GM12864 (cell line): ENCODE measurements at places on chromosomes 6 and 20.
A peak's percentile ranks its signal among the peaks of the same experiment; 100 is the strongest.

GRCh38 chr20:37357481-37358365 is 11.8 kb downstream of the SRC start:
- no peak for DNase-seq

- no peak for DNase-seq
Observed at GRCh38 chr6:37727996-37728395, 30.3 kb upstream of the MDGA1 start.

DNA sequence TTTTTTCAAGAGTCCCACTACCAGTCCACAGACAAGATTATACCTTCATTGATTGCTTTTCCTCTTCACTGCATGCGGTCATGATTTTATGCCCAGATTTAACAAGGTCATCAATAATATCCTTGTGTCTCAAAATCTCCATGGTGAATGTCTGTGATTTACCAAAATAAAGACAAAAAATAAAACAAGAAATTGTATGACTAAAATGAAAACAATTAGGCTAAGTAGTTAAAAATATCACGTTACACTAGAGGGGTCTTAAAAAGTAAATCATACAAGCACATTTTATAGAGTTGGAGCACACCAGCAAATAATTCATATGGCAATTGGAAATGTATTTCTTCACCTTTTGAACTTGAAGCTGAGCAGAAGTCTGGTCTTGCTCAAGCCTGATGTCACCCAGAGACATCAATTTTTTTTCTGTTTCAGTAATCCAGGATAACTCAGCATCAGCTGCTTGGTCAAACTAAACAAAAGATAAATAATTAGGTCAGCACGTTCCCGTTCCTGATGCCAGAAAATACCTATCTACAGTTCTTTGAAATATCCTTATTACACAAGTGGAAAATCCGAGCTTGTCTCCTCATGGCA is 125.4 kb downstream of the DST start:
- no peak for DNase-seq

DNA sequence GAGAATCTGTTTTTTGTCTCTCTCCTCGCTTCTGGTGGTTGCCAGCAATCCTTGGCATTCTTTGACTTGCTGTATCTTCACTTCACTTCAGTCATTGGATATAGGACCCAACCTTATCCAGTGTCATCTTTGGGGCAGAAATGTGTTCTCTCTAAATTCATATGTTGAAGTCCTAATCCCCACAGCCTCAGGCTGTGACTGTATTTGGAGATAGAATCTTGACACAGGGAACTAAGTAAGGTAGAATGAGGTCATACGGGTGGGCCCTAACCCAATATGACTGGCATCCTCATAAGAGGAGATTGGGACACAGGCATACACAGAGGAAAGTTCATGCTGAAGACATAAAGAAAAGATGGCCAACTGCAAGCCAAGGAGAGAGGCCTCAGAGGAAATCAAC is 51.9 kb upstream of the TPD52L1 start:
- DNase-seq, result no peak

GRCh38 chr6:89267918-89268317 is 47.2 kb downstream of the GABRR2 start:
- no peak for DNase-seq

- no peak for DNase-seq
Observed at GRCh38 chr20:41748051-41748450, 129.9 kb upstream of the CHD6 start.

GRCh38 chr20:13102237-13102636 is 93.5 kb downstream of the SPTLC3 start:
- DNase-seq, result no peak

- DNase-seq, result peak; percentile 73
Observed at GRCh38 chr20:25058051-25058846, at the start of gene ACSS1. Gene ACSS1 (minus strand): TSS chr20:25058139. CDS start chr20:25058102, 37 bp downstream.

DNA sequence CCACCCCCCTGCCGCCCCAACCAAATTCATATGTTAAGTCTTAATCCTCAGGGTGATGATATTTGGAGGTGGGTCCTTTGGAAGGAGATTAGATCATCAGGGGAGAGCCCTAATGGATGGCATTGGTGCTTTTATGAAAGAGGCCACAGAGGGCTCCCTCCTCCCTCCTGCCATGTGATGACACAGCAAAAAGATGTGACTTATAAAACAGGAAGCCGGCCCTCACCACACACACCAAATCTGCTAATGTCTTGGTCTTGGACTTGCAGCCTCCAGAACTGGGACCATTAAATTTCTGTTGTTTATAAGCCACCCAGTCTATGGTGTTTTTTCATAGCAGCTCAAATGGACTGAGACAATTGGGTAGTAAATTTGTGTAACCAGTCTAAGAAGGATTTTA is 176.3 kb downstream of the ADGRG6 start:
- DNase-seq, result no peak

DNA sequence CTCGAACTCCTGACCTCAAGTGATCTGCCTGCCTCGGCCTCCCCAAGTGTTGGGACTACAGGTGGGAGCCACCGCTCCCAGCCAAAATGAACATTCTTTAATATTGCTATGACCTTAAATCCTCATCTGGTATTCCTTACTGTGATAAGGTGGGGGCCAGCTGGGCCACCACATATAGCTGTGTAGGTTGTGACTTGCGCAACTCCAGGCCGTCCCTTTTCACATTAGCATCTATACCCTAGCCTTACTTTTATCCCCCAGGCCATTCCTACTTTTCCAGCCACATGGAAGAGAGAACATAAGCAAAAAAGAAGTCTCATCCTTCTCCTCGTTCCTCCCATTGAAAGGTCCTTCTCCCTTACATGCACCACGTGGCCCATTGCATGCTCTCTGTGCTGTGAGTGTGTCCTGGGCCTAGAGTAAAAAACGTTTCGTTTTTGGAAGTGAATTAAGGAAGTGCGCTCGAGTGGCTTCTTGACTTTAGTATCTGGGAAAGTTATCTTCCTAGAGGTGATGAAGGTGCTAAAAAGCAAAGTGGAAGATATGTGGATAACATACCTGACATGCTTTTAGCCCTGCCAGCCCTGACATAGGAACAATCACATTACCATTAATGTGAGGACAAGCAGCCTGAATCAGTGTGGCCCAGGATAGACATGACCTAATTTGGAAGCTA is 56.8 kb upstream of the KIF13A start:
- no peak for DNase-seq

GRCh38 chr6:10746915-10747250 is 722 bp upstream of the TMEM14B start:
- no peak for DNase-seq

DNA sequence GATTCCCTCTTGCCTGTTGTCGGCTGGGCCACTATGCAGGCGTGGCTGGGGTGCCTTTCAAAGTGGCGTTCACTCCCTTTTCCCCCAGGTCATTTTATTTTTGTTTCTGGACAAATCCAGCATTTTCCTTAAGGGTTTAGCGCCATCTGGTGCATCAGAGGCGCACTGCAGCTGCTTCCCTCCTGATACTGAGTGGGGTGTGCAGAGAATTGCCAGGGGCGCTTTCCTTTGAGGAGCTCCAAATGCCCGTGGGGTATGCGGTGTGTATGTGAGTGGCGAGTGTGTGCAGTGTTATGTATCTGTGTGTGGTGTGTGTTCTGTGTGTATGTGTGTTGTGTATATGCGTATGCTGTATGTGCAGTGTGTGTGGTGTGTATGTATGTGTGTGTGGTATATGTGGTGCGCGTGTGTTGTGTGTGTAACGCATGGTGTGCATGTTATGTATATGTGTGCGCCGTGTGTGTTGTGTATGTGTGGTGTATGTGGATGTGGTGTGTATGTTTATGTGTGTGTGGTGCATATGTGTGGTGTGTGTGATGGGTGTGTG is 100.1 kb upstream of the AGPAT4 start:
- no peak for DNase-seq

GRCh38 chr6:25354078-25354932 is 75.1 kb downstream of the CARMIL1 start:
- no peak for DNase-seq

DNA sequence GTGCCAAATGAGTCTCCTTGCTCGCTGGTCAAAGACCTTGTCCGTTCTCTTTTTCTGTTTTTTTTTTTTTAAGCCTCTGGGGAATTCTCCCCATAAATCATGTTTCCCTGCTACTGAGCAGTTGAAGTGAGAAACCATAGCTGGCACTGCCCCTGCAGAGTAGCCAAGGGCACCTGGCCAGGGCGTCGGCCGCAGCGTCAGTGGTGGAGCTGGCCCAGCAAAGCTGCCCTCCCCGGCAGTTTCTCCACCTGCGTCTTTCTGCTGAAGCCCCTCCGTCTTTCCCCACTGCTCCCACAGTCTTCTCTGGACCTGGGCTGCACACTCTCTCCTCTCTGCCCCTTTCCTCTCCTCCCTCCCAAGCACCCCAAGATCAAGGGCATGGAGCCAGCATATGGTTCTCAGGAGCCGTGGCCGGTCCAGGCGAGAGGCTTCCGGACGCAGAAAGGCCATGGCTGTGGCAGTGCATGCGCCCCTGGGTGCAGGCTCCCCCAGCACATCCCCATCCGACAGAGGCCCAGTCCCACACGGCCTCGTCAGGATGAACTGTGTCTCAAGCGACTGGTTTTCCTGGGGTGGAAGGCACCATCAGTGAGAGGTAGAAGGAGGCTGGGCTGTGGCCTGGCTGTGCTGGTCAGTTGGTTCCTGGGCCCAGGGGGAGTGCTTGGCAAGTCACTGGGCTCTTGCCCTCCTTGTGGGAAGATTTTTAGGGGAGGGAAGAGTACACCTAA is 218.1 kb downstream of the ERMARD start:
- no peak for DNase-seq

DNA sequence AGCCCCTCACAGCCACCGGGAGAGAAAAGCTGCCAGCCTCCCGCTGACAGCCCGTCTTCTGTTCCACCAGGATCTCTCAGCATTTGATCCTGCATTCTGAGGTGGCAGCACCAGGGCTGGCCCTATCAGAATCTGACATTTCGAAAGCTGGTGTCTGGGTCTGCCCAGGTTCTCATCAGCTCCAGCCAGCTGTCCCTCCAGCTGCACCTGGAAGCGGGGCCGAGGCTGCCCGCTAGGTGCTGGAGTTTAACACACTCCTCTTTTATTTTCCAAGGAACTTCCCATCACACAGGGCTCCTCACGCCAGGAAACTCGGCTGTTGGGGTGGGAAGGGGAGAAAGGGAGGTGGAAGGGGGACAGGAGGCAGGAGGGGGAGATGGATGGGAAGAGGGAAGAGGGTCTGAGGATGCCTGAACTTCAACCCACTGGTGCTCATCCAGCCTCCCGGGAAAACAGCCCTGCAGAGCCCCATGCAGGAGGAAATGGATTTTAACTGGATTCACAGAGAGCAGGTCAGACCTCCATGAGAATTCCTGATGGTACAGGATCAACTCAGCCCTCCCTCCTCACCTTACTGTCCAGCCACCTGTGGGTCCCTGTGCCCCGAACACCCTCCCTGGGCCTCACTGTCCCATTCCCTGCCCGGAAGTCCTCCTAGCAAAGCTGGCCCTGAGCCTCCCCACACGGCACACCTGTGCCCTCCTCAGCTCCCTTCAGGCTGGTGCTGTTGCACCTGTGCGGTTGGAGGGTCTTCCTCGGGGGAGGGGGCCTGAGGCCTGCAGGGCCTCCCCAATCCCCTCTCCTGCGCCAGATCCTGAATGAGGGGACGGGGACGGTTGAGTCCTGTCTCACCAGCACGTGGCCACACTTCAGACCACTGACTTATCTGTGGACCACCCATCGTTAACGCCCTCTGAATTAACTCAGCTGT is 3.9 kb upstream of the LSM14B start:
- no peak for DNase-seq

DNA sequence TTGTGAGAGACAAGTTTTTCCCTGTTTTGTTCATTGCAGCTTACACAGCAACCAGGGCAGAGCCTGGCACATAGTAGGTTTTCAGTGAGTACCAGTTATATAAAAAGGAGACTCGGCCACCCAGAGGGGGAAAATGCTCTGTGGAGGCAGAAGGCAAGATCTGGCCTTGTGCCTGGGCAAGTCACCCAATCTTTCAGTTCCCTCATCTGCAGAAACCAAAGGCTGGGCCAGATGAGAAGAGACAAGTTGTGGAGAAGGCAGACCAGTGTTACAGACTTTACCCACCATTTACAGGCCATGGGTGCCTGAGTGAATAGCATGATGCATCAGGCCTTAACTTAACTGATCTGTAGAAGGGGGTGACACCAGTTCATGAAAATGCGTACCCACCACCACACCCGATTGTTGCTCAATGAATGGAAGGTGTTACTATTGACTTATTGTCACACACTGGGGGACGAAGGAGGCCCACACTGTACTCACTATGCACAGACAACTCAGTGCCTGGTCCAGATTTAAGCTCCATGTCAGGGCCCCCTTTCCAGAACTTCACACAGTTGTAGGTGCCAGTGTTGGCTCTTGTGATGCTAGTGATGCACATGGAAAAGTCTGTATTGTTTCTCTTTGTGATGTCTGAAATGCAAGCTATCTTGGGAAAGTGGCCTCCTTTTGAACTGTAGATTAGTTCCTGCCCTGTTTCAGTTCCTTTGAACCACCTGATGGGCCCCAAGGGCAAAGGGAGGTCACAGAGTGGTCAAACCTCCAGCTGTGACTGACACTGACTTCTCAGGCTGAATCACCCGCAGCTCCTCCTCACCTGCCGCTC is 64.3 kb upstream of the SIRPG start:
- DNase-seq, result no peak

- DNase-seq, result no peak
Observed at GRCh38 chr20:42567409-42567808, 622.3 kb downstream of the PTPRT start.

DNA sequence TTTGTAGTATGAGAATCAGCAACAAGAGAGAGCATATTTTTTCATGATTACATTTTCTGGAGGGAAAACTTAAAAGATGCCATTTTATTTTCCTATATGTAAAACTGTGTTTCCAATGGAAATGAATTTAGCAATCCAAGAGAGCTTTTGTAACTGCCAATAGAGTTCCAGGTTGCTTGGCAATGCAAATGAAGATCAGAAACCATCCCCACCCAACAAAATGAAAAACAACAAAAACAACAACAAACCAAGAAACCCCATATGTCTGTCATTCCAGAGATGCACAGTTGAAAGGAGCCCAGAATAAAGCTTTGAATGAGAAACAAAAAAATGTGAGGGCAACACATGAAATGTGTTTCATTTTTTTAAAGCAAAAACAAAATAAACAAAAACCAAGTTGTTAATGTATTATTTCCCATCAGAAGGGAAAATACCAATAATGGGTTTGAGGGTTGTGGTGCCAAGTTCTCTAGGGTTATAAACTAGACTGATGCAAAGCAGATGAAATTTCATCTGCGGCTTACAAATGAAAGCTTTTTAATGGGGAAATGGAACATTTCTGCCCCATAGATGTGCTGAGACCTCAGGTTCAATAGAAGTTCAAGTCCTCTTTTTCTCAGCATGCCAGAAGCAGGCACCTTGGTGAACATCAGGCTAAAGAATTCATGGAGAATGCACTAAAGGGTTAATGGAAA is 121.5 kb upstream of the MCHR2 start:
- DNase-seq, result no peak

- no peak for DNase-seq
Observed at GRCh38 chr6:28940294-28940857, 16.6 kb upstream of the TRIM27 start.

DNA sequence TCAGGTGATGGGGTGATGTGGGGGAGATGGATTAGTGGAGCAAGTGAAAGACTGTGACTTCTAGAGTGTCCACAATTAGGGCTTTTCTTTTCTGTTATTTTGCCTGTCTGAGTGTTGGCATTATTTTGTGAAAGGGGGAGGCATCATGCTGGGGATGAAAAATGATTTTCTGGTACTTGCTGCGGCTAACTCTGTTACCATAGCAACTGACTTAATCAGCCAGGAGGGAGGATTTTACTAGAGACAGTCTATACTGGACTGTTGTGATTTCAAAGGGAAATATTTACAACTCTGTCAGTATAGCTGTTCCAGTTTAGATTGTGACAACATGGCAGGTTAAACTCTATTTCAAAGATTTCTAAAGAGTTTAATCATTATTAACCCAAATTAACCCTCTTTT is 30.4 kb upstream of the MRAP2 start:
- DNase-seq, result no peak

- no peak for DNase-seq
Observed at GRCh38 chr6:20835315-20836010, 301.2 kb downstream of the CDKAL1 start.
